HCT116 (cell line): ENCODE measurements at places on chromosomes 16 and 17.

DNA sequence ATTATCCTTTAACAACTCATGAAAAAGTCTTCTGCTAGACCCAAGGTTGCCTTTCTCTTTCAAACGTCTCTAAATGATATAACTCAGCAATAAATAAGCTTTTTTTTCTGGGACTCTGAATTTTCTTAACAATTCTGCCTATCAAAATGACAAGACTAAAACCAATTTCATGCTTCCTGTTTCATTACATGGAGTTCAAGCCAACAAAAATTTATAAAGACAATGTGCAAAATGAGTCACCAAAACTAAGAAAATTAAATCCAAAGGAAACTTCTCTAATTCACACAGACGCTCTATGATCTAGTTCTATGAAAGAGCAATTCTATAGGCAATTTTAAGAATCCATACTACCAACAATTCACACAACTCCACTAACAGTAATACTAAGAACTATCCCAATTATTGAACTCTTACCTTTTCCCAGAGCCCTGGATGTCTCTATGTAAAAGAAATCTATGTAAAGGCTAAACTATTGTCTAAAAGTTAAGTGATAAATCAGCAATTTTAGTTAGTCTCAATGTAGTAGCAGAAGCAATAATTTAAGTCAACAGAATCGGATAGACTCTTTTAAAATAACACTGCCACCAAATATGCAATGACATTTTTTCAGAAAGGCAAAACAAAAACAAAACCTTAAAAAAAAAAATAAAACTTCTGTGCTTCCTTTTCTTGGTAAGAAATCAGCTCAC is 44.2 kb downstream of the ZZEF1 start:
- no peak for DNase-seq

GRCh38 chr17:19346351-19347255 is 15.9 kb downstream of the B9D1 start:
- peak; percentile 23 for DNase-seq

GRCh38 chr17:70102531-70102930 is 27.5 kb downstream of the KCNJ16 start:
- no peak for DNase-seq

- no peak for DNase-seq
Observed at GRCh38 chr16:3729161-3730112, 12.1 kb upstream of the TRAP1 start.

DNA sequence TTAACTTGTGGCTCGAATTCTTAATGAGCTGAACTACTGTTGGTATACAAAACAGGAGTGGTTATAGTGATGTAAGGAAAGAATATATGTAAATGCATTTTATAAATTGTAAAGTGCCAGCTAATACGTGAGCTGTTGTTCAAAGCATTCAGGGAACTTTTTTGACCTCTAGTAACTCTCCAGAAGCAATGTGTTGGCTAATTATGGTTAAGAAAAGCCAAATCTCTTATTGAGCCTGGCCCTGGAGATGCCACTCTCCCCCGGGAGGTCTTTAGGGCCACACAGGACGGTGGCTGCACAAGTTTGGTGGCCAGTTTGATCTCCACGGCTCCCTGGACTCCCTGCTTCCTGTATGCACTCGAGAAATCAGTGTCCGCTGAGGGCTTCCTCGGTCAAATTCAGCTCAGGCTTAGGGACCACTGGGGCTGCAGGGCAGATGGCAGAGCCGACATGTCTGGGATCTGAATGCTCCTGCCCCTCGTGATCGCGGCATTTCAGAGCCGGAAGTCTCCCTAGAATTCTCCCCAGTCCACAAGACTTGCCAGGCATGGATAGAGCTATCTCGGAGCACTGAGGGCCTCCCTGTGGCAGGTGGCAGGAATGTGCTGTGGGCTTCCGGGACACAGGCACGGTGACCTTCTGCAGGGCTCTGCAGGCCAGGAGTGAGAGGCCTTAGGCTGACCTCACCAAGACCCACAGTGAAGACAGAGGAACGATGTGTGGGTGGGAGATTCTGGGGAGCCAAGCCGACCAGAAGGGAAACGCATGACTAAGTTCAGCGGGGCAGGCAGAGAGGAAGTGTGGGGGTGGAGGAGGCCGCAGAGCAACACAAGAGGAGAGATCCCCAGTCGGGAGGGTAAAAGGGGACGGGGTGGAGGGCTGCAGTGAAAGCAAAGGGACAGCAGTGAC is 18.6 kb upstream of the PITPNM3 start:
- no peak for DNase-seq

DNA sequence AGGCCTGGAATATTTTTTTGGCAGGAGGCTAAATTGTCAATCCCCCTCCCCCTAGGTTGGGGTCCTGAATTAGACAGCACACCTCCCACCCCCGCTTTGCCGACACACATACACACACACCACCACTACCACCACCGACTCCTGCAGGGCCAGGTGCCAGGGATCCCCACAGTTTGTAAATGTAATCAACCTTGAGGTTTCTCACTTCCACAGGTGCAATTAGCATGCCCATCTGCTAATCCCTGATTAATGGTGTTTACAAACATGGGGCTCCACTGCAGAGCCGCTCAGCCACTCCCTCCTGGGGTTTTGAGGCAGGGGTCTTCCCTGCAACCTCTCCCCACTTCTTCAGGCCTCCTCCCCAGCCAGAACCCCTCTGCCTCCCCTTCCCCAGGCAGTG is 11.8 kb downstream of the MRM1 start:
- no peak for DNase-seq

DNA sequence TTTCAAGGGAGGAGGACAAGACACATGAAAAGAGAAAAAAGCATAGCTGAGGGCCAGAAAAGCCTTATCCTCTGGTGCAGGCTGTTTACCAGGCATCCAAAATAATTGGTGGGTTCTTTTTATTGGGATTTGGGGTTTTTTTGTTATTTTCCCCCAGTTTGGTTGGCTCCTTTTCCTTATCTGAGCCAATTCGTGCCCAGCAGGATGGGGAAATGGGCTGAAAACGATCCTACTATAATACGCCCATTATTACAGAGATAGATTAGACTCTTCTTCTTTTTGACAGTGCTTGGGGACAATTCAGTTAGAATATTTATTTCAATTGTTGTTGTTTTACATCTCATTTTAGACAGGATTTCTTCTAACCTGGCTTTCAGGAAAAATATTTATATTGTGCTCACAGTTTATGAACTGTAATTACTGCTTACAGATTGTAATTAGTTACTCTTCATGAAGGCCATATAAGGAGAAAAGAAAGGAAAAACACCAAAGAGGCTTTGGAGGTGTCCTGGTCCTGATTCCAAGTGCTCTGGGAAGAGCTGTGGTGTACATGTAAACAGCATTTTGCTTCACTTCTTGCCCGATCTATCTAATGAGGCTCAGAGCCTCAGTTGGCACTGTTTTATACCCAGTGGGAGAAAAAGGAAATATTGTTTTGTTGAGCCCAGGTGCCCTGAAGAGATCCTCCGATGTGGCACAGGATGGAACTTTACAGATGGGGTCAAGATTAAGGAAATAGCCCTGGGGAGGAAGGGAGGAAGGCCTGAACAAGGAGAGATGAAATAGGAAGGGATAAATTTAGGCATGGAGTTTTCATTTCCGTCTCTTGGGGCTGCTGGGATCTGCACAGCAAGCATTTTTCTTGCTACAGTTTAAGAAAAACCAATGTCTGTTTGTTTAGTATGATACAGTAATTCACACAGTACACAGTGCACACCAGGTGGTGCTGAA is 611 bp upstream of the ANKRD40 start:
- no peak for DNase-seq

DNA sequence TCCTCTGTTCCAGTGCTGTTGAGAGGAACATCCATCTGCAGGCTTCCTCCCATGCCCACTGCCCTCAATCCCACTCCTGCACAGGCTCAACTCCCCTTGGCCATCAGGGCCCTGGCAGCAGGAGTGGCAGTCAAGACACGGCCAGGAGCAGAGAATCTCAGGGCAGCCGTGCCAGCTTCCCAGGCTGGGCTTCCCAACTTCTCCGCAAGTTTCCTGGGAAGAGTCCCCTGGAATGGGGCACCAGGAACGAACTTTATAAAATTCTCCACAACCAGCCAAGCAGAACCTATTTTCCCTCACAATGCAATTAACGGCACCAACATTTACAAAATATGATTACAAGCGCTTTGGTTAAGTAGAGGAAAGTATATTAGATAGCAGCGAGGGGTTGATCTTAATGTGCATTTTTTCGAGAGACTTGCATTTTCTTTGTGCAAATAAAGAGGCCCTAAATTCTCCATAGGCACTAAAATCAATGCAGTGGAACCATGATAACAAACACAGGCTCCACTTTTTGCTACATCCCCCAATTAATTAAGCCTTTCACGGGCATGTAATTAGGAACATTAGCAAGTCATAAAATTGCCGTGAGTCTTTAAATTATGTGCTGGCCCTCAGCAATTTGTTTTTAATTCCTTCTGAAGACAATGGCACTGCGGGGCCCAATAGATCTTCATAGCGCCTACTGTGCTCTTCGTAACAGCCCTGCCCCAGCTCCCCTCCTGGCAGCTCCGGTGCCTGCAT is 99.9 kb upstream of the LHX1 start:
- DNase-seq = no peak

DNA sequence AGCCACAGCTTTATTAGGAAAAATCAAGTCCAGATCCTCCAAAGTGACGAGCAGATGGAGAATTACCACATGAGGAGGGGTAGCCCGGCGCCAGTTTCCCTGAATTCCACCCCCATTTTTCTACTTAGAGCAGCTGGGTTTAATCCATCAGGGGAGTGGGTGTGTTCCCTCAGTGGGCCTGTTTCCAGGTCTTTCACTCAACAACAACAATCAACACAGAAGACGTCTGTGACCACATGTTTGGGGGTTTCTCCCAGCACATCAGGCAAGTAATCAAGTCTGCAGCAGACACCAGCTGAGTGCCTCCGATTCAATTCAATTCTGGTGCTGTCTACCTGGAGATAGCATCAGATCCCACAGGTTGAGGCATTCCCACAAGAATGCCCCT is 6.8 kb downstream of the SLC6A2 start:
- no peak for DNase-seq

DNA sequence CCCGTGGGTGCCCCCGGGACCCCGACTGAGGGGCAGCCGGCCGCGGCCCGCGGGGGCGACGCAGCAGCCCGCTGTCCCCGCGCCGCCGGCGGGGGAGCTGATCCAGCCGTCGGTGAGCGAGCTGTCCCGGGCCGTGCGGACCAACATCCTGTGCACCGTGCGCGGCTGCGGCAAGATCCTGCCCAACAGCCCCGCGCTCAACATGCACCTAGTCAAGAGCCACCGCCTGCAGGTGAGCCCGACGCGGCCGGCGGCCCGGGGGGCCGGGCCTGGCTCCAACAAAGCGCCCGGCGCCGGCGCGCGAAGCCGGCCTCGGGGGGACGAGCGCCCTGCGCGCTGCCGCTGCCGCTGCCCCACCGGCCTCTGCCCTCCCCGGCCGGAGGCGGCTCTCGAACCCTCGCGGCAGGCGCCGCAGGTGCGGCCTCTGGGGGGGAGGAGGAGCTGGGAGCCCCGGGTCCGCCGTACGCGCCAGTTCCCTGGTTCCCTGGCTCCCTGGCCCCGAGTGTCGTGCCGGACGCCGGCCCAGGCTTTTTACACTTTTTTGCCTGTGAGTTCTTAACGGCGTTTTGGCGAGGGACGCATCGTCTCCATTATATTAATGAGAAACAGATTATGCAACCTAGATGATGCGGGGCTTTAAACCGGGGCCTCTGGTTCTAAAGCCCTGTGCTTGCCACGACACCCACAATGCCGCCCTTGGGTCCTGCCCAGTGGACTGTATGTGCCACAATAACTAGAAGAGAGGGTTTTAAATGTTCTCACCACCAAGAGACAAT is 521 bp downstream of the ATMIN start:
- no peak for DNase-seq

DNA sequence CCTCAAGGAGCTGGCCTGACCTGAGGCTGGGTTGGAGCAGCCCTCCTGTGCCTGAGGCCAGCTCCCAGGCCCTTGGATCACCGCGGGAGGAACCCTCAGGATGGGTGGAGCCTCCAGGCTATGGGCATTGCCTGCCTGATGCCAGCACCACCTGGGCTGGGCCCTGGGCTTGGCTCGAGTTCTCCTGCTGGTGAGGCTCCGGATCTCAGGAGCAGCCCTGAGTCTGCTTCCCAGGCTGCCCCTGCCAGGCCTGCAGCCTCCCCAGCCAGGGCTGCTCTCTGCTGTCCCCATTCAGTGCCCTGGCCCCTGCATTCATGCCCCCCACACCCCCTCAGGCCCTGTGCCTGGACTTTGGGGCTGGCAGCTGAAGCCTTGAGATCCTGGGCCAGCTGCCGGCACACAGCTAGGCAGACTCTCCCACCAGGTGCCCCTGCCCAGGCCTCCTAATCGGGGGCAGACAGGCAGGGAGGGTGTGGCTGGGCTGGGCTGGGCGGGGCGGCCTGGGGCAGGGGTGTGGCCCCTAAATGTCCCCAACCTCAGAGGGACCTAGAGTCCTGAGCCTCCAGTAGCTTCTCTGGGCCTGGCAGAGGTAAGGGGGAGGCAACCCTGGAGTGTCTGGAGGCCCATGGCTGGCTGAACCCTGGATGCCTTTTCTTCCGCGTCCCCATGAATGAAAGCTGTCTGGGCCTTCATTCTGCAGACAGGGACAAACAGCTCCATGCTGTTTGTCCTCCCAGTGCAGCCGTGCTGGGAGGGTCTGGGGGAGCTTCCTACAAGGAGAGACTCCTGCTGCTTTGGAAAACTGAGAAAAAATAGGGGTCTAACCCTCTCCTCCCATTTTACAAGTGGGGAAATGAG is 1.1 kb upstream of the PIGQ start:
- no peak for DNase-seq

DNA sequence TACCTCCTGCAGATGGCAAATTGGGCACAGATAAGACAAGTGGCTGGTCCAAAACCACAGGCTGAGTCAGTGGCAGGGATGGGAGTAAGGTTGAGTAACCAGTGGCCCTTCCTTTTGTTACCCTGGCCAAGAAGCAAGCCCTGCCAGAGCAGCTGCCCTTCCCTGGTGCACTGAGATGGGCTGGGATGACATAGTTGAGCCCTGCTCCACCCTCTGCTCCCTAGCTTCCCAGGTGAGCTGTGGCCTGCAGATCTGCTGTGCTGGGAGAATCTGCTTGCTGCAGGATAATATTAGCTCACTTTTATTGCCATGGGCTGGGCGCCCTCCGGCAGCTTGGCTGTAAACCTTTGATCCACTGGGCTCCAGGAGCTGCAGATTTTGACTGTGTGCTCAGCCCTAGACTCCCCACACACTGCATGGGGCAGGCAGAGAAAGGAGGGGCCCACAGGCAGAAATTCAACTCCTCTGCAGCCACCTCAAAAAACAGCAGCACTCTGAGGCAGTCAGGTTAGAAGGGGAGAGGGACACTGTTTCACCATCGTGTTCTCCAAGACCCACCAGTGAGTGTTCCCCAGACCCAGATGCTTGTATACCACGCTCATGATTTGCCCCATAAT is 101.8 kb downstream of the CBLN1 start:
- DNase-seq = no peak

- DNase-seq = no peak
Observed at GRCh38 chr17:41810659-41811548, 845 bp downstream of the P3H4 start.

DNA sequence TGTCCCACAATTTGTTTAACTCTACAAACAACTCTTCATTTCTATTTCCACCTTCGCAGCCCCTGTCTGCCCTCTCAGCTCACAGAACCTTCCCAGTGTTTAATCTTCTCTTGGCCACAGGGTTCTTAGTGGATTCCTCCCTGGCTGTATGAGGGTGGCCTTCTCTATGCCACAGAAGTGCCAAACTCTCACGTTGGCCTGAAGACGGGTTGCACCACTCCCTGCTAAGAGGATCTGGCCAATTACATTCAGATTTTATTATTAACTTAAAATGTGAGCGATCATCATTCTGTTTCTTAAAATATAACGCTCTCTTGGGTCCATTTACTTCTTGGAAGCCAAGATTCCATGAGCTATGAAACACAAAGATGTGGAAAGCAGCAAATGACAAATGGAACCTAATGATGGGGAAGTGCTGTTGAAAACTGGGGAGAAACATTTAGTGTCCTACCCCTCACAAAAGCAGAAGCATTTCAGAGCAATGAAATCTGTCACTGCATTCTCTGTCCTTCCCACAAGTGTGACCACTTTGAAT is 91.3 kb upstream of the NOG start:
- no peak for DNase-seq
